ENCODE measurements at places on chromosomes 4 and X. TPM values are rescaled to one million over a fixed set of nuclear protein-coding genes. Genes with fewer than 3 reads are reported as not detected.
A peak's percentile ranks its signal among the peaks of the same experiment; 100 is the strongest.

DNA sequence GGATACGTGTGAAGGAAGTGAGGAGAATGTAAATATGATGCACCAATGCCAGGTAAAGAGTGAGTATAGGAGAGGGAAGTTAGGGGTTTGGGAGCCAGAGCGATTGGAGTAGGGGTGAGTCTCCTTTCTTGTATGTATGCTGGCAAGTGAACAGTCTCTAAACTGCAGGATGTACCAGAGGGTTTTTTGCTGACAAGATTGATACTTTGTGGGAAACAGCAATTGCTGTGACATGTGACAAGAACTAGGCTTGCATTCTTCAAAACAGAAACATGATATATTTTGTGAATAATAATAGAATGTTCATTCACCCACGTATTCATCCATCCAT lies 706 bp downstream of the CHIC1 start:
- H3K27me3 ChIP-seq = no peaks in the 10 kb centered on the region
- no peak for DNase-seq
- H3K36me3 ChIP-seq = peaks cover 3% of the 10 kb centered on the region
- H3K27ac ChIP-seq = peak overlapping the region; percentile 94

DNA sequence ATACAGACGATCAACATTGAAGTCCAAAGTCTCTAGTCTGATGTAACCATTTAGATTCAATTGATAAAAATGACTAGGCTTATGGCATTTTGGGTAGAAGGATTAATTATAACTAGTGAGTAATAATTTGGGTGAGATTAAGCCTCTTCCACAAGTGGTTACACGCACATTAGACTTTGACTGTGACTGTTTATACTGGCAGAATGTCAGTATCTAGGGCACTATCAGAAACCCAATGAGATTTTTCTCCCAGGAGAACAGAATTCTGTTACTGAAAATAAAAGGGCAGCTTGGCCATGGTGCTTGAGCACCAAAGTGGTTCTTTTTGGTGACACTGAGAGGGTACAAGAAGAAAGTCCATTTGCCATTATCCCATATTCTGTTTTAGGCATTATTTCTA lies 3.3 kb downstream of the PLS3 start:
- peaks cover 9% of the 10 kb centered on the region for H3K27me3 ChIP-seq
- no peak for DNase-seq
- H3K4me3 ChIP-seq = no peak overlapping the region
- no peak overlapping the region for H3K27ac ChIP-seq
- no peaks in the 10 kb centered on the region for H3K36me3 ChIP-seq
- H3K4me1 ChIP-seq = no peaks in the 10 kb centered on the region

GRCh38 chr4:140980426-140981200 lies 152.7 kb downstream of the RNF150 start:
- H3K36me3 ChIP-seq = no peaks in the 10 kb centered on the region
- no peaks in the 10 kb centered on the region for H3K27me3 ChIP-seq
- no peak for DNase-seq
- no peaks in the 10 kb centered on the region for H3K4me1 ChIP-seq

- no peak overlapping the region for H3K27ac ChIP-seq
- H3K36me3 ChIP-seq = no peaks in the 10 kb centered on the region
- no peak for DNase-seq
- no peak overlapping the region for H3K4me3 ChIP-seq
- H3K27me3 ChIP-seq = no peaks in the 10 kb centered on the region
Observed at GRCh38 chr4:30181512-30181911, 538.7 kb upstream of the PCDH7 start.

DNA sequence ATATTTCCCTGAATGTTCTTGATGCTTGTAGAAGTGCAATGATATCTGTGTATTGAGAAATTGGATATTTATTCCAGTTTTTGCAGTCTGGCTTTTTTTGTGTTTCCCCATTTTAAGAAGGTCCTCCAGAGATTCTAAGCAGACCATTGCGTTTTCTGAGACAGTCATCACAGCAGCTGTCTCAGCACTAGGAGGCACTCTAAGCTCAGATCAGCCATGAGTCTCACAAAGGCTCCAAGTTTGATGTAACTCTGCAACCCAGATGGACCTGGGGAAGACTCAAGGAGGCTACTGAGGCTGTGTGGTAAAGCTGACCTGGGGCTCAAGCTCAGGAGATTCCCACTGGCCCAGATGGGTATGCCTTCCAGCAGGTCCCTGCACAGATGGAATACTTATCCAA lies 89.3 kb upstream of the CYLC1 start:
- no peak overlapping the region for H3K4me3 ChIP-seq
- H3K27ac ChIP-seq = no peak overlapping the region
- no peaks in the 10 kb centered on the region for H3K27me3 ChIP-seq
- H3K4me1 ChIP-seq = no peaks in the 10 kb centered on the region
- DNase-seq = no peak

DNA sequence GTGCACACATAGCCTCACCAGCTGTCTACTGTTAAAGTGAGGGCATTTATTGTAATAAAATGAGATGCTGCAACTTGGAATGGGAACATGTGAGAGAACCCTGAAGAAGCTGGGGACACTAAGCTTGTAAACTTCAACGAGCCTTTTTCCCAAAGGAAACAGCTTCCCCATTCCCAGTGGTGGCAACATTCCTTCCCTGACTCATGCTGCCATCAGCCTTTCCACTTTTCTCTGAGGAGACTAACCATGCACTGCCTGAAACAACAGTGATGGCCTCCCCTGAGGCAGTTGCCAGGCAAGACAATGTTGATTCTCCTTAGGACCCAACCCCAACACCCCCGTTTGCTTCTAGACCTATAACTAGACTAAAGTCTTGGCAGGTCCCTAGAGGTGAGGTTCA lies 928.3 kb downstream of the GLUD2 start:
- H3K27me3 ChIP-seq = no peaks in the 10 kb centered on the region
- no peaks in the 10 kb centered on the region for H3K4me1 ChIP-seq
- no peak for DNase-seq

DNA sequence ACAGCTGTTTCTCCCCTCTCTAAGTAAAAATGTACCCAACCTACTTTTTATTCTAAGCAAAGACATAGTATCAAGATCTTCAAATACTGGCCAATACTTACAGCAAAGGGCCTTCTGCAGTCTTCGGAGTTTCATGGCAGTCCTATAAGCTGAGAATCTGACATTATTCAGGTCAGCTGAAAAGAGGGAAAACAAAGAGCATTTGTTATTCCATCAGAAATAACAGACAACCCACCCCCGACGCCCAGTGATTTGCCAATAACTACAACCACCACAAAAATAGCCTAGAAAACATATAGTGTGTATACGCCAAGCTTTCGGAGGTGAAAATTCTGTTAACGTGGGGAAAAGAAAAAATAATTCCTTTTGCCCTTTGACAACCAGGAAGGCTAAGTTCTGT lies 151.1 kb upstream of the FTHL17 start:
- no peak overlapping the region for H3K27ac ChIP-seq
- H3K27me3 ChIP-seq = no peaks in the 10 kb centered on the region
- DNase-seq = no peak
- H3K4me3 ChIP-seq = no peak overlapping the region
- H3K36me3 ChIP-seq = no peaks in the 10 kb centered on the region

GRCh38 chr4:25875281-25875745 lies 12.5 kb upstream of the SEL1L3 start:
- no peak overlapping the region for H3K4me3 ChIP-seq
- no peaks in the 10 kb centered on the region for H3K27me3 ChIP-seq
- H3K27ac ChIP-seq = no peak overlapping the region
- DNase-seq = no peak
- peaks cover 2% of the 10 kb centered on the region for H3K36me3 ChIP-seq

DNA sequence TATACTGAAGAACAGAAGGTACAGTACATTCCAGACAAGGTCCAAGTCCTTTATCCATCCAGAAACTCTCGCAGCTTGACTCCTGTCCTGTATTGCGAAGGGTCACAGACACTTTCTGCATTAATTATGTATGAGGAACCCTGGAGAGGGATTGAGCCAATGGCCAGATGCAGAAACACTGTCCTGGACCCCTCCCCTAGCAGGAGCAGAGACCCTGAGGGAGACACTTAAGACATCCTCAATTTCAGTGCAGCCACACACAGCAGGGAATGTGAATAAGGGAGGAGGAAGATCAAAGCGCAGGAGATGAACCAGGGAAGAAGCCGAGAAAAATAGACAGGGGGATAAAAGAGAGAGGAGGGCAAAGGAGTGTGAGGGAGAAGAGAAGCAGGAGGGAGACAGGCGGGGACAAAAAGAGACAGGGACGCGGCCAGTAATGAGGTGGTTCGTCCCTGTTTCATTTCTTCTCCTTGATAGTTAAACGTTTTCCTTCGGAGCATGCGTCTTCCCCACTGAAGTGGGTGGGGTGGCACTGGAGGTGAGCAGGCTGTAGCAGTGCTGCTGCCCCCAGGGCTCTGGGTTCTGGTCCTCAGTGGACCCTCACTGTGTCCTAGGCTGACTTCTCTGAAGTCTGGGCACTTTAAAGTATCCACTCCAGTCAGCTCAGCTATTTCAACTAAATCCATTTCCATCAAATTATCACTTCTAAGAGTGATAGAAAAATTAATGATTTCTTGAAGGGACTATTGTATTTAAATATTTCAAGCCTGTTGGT lies 356.4 kb upstream of the NOCT start:
- no peak for DNase-seq
- no peaks in the 10 kb centered on the region for H3K4me1 ChIP-seq
- no peak overlapping the region for H3K4me3 ChIP-seq
- H3K36me3 ChIP-seq = no peaks in the 10 kb centered on the region
- no peaks in the 10 kb centered on the region for H3K27me3 ChIP-seq
- no peak overlapping the region for H3K27ac ChIP-seq

GRCh38 chr4:152310257-152310656 lies 225.6 kb downstream of the FBXW7 start:
- H3K27me3 ChIP-seq = peaks cover 2% of the 10 kb centered on the region
- H3K4me3 ChIP-seq = no peak overlapping the region
- no peak overlapping the region for H3K27ac ChIP-seq

DNA sequence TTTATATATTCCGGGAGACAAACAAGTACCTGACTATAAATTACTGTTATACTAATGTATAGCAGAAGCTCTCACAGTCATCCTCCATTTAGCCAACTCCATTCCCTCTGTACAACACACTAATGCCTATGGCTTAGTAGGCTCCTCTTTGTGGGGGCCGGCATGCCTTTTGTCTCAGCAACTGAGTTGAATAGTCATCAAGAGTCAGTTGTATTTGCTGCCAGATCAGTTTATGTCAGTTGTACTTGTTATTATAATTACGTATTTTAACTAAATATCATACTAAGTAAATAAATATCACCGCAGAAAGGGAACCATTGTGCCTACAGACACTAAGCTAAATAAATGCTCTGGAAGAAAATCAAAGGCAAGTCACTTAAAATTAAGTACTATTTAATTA lies 9.9 kb downstream of the PRMT9 start:
- H3K4me1 ChIP-seq = no peaks in the 10 kb centered on the region
- H3K27me3 ChIP-seq = no peaks in the 10 kb centered on the region
- no peak for DNase-seq
- no peak overlapping the region for H3K4me3 ChIP-seq
- H3K27ac ChIP-seq = no peak overlapping the region

DNA sequence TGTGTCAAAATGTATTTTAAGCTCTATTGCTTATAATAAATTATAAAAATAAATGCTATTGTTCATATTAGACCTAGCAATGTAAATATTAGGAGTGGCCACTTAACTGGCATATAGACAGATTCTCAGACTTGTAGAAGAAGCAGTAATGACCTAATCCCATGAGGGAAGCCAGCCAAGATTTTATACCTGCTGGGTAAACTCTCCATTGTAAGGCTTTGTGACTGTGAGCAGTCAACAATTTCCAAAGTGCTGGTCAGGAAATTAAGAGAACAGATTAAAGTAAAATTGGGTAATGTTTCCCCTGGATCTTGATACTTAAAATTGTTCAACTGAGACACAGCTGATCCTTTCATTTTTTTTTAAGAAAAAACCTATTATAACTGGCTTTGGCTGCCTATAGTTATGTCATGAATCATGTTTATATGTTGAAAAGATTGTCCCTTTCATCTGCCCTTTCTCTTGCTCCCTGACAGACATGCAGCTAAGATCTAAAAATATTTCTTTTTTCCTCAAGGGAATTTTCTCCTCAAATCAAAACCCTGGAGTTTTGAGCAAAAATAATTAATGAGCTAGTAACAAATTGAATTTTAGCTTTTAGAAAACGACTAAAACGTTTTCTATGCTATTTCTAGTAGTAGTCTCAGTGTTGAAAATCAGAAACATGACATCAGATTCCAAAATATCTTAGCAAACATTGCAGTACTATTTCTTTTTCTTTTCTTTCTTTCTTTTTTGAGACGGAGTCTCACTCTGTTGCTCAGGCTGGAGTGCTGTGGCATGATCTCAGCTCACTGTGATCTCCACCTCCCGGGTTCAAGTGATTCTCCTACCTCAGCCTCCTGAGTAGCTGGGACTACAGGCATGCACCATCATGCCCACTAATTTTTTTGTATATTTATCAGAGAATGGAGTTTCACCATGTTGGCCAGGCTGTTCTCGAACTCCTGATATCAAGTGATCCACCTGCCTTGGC lies 77.9 kb downstream of the ADGRL3 start:
- H3K27ac ChIP-seq = no peak overlapping the region
- H3K36me3 ChIP-seq = no peaks in the 10 kb centered on the region
- H3K27me3 ChIP-seq = no peaks in the 10 kb centered on the region
- DNase-seq = no peak
- H3K4me3 ChIP-seq = no peak overlapping the region

- DNase-seq = no peak
- H3K4me1 ChIP-seq = peaks cover 3% of the 10 kb centered on the region
- peaks cover 50% of the 10 kb centered on the region for H3K27me3 ChIP-seq
- no peaks in the 10 kb centered on the region for H3K36me3 ChIP-seq
Observed at GRCh38 chrX:10157543-10157942, 768 bp downstream of the CLCN4 start.

DNA sequence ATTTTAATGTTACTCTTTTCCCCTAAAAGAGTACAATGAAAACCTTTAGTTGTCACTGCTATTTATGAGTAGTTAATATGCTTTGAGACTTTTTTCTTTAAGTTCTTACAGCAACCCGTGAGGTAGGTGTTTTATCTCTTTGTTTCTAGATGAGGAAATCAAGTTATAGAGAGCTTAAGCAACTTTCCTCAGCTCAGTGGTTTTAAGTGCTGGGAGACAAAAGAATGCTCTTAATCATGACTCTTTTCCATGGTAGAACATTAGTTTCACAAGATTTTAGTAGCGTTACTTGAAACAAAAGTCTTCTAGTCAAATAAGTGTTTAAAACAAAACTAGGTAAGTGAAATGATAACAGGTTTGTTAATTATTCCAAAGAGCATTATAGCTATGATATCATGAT lies 354.7 kb upstream of the PITX2 start:
- H3K36me3 ChIP-seq = no peaks in the 10 kb centered on the region
- no peak for DNase-seq
- no peak overlapping the region for H3K4me3 ChIP-seq
- no peak overlapping the region for H3K27ac ChIP-seq
- no peaks in the 10 kb centered on the region for H3K27me3 ChIP-seq

DNA sequence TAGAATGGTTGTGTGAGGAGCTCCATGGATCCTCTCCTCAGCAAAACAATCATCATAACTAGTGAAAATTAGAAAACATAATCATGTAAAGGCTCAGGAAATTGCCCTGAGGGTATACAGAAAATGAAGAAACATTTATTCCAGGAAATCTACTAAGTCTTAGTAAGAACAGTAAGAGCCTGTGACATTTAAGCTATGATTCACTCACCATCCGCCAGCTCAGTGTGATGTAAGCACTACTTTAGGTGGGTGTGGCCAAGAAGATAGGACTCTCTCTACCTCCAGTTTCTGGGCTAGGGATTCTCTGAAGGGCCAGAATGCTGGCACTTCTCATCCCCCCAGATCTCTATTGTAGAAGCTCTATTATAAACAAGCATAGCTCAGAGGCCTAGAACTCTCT lies 147.5 kb downstream of the DLG3 start:
- H3K36me3 ChIP-seq = peaks cover 6% of the 10 kb centered on the region
- peaks cover 17% of the 10 kb centered on the region for H3K4me1 ChIP-seq
- H3K27ac ChIP-seq = peak overlapping the region; percentile 47

Gene SLC10A6
- not detected for total RNA-seq

Gene VCX2
- total RNA-seq = not detected

Gene SAGE1
- total RNA-seq = not detected

Gene BEND2
- not detected for total RNA-seq

Gene NUDT10
- total RNA-seq = 0.33 TPM

Gene FAM156B
- 10.3 TPM for total RNA-seq

Gene PPM1K
- total RNA-seq = 96.9 TPM
